ENCODE measurements at places on chromosomes 2 and 18.
A peak's percentile ranks its signal among the peaks of the same experiment; 100 is the strongest.

DNA sequence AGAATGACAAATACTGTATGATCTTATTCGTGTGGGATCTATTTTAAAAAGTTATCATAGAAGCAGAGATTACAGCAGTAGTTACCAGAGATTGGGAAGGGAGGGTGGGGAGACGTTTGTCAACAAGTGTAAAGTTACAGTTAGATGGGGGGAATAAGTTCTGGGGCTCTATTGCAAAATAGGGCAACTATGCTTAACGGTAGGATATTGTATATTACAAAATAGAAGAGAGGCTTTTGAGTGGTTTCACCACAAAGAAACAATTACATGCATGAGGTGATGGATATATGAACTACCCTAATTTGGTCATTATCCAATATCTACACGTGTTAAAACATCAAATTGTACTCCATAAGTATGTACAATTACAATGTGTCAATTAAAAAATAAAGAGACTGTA is 123.4 kb upstream of the NOSTRIN start:
- no peak for DNase-seq

DNA sequence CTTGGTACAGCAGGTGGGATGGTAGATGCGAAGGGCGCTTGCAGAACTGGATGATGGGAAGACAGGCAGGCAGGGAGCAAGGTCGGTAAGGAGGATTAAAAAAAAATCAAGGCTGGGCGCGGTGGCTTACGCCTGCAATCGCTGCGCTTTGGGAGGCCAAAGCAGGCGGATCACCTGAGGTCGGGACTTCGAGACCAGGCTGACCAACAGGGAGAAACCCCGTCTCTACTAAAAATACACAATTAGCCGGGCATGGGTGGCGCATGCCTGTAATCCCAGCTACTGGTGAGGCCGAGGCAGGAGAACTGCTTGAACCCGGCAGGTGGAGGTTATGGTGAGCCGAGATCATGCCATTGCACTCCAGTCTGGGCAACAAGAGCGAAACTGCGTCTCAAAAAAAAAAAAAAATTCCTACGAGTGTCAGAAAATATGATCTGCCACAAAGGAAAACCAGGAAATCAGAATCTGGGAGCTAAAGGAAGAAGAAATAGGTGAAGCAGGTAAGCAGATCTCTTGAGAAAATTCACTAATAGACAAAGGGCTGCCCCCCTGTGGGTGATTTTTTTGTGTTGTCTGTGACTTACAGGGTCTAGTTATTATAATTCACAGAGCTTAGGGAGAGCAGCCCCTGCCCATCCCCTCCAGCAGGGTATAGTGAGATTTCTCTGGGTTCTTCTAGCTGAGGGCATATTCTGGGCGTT is 46.2 kb downstream of the C2orf42 start:
- no peak for DNase-seq

DNA sequence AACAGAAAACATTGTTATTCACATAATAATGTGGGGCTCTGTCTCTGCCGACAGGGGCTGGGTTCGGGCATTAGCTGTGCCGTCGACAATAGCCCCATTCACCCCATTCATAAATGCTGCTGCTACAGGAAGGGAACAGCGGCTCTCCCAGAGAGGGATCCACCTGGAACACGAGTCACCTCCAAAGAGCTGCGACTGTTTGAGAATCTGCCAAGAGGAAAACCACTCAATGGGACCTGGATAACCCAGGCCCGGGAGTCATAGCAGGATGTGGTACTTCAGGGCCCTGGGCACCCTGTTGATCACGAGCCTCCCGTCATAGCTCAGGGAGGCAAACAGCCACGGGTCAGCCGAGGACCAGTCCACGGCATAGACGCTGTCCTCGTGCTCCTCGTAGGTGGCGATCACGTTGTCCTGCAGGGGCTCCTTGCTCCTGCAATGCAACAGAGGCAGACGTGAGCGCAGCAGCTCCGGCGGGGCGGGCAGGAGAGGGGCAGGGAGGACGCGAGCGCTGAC is 188.5 kb downstream of the EIPR1 start:
- no peak for DNase-seq

- DNase-seq: no peak
Measured at GRCh38 chr2:73414696-73415095, 29.1 kb downstream of the ALMS1 start.

GRCh38 chr2:204763974-204764703 is 218.9 kb downstream of the PARD3B start:
- DNase-seq: no peak

DNA sequence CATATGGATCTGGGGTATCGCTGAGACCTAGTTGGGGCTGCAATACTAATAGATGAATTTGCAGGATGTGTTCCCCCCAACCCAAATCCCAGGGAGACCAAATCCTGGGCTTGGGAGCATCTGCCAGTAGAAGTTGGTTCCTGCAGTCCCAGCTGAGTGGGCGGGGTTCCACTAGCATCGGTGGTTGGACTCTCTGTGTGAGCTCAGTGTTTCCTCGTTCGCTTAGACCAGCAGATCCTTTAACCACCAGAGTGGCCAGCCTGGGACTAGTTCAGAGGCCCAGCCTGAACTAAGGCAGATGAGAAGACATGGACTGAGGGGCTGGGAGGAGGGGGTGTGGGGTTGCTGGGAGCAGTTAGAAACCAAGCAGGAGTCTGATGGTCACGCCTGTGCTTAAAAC is 40.7 kb downstream of the PCARE start:
- DNase-seq: no peak

GRCh38 chr2:137117385-137117784 is 352.0 kb downstream of the THSD7B start:
- no peak for DNase-seq

DNA sequence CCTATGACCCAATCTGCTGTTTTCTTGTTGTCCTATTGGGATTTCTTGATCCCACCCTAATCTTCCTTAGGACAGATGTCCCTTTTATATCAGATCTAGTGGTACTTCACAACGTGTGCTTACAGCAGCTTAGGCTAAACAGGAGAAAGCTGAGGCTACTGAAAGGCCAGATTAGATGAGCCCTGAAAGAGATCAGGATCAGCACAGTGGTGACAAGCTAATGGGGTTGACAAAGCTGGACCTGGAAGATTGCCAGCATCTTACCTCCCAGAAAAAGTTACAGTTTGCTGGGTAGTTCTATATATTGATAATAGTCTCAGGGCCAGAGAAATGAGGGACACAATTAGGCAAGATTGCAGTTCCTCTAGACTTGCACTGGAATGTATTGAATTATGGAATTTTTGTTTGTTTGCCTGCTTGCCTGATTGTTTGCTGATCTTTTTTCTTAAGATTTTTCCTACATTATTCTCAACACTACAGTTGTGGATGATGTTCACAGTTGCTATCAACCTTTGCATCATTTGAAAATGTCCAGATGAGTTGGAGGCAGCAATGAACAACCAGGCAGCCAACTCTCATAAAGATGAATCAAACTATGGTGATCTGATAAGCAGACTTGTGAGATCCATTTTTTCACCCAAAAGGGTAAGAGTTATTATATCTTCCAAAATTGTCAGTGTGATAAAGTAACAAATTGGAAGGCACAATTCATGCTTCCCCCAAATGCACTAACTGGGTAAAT is 49.1 kb upstream of the PIK3C3 start:
- DNase-seq: no peak

- DNase-seq: no peak
Measured at GRCh38 chr2:44237221-44237620, 38.1 kb upstream of the SLC3A1 start.

DNA sequence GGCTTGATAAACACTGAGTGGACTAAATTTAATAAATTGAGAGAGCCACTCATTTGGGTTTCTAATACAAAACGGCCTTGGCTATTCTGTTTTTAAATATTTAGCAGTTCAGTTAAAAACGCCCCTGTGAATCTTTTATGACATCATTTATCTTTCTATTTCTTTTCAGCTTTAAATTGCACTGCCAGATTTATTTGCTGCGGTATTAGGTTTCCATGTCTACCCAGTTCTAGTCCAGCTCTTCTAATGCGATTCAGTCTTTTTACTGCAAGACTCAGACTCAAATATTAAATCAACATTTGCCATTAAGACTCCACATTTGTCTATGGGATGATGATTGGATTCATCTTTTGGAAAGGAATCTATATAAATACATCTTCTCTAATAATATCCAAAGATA is 2174.3 kb upstream of the PIK3C3 start:
- no peak for DNase-seq

DNA sequence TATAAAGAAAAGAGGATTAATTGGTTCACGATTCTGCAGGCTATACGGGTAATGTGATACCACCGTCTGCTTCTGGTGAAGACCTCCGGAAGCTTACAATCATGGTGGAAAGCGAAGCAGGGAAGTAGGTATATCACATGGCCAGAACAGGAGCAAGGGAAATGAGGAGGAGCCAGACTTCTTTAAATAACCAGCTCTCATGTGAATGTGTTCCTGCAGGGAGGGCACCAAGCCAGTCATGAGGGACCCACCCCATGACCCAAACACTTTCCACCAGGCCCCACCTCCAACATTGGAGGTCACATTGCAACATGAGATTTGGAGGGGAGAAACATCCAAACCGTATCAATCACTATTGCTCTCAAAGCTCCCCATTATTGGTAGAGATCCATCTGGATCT is 61.8 kb downstream of the EFEMP1 start:
- no peak for DNase-seq

DNA sequence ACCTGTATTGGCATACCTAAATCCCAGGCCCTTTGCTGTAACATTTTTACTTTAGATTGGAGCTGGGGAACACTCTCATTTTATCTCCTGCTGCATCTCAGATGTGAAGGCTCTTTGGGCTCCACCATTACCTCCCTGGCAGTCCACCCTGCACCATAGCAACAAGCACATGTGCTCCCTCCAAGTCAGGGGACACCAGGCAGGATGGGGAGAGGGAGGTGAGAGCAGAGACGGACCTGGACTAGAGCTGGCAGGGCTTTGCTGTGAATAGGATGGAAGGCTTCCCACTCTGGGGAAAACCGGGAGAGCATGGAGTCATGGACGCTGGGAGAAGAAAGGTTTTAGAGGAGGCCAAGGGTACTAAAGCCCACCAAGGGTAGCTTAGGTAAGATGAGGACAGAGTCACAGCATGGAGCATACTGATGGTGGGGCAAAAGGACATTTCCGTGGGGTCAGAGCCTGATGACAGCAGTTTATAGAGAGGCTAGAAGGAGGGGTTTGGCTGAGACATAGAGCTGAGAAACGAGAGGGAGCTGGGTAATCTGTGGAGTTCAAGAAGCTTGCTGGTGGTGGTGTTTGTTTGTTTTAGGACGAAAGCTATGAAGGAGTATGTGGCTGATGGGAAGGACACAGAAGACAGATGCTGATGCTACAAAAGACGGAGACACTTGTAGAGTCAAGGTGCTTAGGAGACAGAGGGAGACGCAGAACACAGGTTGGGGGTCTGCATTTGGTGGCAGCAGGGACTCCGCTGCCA is 134.8 kb downstream of the COL6A3 start:
- DNase-seq: no peak

GRCh38 chr2:68997401-68997800 is 15.6 kb upstream of the ANTXR1 start:
- no peak for DNase-seq

GRCh38 chr2:131413148-131413747 is 49.3 kb upstream of the RAB6D start:
- DNase-seq: peak; percentile 21

DNA sequence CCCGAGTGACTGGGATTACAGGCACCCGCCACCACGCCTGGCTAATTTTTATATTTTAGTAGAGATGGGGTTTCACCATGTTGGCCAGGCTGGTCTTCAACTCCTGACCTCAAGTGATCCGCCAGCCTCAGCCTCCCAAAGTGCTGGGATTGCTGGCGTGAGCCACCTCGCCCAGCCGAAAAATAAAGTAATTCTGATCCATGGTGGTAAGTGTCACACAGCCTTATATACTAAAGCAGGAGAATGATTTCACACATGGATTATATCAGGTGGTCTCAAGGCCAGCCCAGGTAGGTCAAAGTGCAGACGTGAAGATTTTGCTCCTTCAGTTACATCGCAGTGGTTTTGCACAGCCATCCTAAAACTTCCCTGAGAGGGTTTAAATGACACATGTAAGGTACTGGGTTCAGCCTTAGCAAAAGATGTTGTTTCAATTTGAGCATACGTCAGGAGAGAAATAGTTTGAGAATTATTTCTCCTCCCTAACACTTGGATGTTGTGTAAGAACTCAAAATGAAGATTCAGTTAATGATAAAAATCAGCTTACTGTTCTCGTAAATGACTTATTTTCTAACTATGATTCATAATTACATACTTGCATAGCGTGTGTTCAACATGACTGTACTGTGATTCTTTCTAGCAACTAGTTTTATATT is 93.0 kb upstream of the SLC39A10 start:
- DNase-seq: peak; percentile 95

DNA sequence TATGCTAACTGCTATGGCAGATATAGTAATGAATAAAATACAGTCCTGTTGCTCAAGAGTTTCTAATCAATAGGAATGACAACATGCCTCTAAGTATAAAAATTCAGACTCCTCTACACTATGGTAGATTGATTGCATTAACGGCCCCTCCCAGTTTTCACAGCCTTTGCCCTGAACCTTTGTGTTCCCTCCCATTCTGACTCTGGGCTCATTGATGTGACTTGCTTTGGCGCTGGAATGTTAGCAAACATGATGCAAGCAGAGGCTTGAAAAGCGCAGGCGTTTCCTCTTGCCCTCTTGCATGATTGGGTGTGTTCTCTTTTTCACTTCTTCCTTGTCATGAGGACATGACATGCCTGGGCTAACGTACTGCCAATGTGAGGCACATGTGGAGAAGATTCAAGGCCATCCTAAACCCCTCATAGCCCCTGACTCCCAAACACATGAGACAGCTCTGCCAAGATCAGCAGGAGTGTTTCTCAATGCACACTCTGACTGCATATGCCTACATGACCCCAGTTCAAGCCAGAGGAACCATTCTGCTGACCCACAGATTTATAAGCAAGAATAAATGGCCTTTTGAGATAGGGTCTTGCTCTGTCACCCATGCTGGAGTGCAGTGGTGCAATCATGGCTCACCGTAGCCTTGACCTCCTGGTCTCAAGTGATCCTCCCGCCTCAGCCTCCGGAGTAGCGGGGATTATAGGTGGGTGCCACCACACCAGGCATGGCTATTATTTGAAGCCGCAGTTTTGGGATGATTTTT is 49.7 kb upstream of the CD28 start:
- no peak for DNase-seq

DNA sequence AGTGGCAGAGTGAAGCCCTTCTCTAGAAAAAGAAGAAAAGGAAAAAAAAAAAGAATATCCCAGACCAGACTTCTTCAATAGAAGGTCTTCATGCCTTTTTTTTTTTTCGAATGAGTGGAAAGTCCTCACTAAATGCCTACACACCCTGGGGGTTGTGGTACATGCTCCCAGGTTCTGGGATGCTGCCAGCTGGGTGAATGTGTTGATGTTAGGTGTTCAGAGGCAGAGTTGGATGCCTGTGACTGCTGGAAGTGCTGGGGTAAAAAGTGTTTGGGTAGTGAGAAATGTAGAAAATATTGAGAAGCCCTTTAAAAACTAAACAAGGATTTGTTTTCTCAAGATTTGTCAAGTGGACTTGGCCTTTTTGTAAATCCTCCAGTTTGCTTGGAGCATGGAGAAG is 318.6 kb downstream of the SLC4A3 start:
- DNase-seq: no peak

GRCh38 chr18:58800582-58800981 is 64.1 kb upstream of the ZNF532 start:
- no peak for DNase-seq

All from AG09309 (cell line).